ENCODE measurements at places on chromosomes 7 and 10.
A peak's percentile ranks its signal among the peaks of the same experiment; 100 is the strongest.

- no peak for DNase-seq
These were observed 549 bp upstream of the DDX50 start for GRCh38 chr10:68900427-68901104.

GRCh38 chr7:69193061-69193460 is 405.2 kb upstream of the AUTS2 start:
- peak; percentile 25 for DNase-seq

DNA sequence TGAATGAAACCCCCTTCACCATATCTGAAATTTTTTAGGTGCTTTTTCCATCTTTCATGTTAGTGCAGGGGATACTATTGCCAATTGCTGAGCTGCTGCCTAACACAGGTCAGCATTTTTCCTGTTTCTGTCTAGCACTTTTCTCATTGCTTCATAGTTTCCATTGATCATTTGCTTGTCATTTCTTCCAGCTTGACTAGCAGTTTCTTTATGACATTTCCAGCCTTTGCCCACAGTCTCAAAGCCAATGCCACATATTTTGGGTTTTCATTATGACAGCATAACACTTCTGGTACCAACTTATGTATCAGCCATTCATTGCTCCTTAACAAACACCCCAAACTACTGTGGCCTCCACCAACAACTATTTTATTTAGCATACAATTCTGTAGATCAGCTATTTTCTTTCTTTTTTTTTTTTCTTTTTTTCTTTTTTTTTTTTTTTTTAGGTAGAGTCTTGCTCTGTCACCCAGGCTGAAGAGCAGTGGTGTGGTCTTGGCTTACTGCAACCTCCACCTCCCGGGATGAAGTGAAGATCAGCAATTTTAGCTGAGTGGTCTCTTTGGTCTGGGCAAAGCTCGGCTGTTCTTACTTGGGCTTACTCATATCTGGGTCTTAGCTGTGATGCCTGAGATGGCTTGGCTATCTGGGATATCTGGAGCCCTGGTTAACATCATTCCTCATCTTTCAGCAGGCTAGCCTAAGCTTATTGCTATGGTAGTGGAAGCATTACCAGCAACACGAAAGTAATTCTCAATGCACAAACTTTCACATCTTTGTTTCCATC is 102.3 kb downstream of the EPC1 start:
- DNase-seq = no peak

DNA sequence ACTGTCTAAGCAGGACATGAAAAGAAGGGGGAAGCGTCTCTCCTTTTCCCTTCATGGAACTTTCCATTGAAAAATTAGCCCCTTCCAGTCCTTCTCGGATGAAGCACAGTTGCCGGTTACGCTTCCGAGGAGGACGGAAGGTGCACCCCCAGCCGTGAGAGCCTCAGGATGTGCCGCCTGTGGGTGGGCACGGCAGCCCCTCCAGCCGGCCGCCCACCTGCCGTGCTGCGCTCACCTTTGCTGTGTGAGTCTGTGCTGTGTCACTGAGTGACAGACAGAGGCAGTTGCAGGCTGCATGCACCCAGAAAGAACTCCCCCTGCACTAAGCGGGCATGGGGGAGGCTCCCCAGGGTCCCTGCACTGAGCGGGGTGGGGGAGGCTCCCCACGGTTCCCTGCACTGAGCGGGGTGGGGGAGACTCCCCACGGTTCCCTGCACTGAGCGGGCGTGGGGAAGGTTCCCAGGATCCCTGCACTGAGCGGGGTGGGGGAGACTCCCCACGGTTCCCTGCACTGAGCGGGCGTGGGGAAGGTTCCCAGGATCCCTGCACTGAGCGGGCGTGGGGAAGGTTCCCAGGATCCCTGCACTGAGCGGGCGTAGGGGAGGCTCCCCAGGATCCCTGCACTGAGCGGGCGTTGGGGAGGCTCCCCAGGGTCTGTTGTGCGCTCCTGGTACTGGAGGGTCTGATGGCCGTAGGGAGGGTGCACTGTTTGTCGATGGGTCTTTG is 74.2 kb downstream of the DNAJB6 start:
- peak; percentile 54 for DNase-seq

- DNase-seq = peak; percentile 54
These were observed 1.6 kb upstream of the LANCL2 start for GRCh38 chr7:55363386-55364170.

DNA sequence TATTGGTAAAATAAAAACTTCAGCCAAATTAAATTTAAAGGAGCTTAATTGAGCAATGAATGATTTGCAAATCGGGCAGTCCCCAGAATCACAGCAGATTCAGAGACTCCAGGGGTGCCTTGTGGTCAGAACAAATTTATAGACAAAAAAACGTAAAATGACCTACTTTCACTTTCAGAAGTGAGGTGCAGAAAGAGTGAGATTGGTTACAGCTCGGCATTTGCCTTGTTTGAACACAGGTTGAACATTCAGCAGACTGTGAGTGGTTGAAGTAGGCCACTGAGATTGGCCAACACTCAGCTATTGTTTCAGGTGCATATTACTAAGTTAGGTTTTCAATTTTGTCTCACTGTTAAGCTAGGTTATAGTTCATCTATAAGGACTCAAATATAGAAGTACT is 153.4 kb downstream of the BICC1 start:
- DNase-seq = no peak

DNA sequence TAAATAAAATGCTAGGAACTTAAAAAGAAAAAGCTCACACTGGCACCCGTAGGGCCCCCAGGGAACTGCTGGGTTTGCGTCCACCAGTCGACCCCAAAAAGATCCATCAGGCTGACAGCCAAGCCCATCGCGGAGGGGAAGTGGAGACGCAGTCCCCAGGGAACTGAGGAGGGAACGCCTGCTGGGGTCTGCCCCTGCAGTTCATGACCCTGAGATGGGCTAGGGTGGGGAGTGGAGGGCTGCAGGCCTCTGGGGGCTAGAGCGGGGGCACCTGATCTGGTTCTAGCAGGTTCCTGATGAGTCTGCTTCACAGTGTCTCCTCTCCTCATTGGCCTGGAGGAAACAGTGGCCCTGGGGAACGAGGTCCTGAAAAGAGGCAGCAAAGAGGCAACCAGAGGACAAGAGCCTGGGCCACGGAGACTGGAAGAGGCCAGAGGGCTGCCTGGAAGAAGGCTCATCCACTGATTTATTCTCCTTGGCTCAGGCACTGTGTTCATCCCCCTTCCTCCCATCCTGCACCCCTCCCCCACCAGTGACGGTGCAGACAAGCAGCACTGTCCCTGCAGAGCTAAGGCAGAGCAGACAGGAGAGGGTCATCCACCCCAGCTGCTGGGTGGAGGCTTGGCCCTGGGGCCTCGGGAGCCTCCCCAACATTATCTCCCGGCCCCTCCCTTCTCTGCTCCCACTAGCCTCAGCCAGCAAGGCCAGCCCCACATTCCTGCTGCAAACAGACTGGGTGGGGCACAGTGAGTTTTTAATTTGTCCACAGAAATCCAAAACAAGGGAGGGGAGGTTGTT is 24.7 kb upstream of the HSPA12A start:
- DNase-seq = no peak

DNA sequence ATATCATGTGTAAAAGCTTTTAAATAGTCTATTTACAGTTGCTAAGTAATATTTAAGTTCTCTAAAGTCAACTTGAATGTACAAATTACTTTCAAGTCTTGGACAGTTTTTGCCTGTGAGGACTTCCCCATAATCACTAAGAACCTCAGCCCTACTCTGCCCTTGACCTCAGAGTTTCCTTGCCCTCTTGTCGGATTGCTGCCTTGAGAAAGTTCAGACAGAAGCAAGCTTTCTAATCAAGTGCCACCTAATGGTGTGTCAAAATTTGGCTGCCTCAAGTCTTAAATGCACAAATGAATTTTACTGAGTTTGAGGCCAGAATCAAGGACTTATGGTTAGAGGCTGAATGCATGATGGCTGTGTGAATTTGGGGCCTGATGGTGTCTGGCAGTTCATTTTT is 88.3 kb upstream of the KAT6B start:
- DNase-seq = peak; percentile 92

- DNase-seq = no peak
These were observed 38.7 kb downstream of the GLI3 start for GRCh38 chr7:42198296-42198695.

DNA sequence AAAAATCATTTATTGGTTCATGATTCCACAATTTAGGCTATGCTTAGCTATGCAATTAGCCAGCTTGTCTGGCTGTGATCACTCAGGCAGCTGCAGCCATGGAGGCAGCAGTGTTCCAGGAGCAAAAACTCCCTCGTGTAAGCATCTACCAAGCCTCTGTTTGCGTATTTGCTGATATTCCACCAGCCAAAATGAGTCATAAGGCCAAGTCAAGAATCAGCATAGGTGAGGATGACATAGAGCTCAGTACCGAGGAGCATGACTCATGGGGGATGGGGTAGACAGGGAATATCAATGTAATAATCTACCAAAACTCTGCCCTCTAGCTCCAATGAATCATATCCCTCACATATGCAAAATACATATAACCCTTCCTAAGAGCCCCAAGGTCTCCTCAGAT is 63.3 kb downstream of the IMMP2L start:
- no peak for DNase-seq

DNA sequence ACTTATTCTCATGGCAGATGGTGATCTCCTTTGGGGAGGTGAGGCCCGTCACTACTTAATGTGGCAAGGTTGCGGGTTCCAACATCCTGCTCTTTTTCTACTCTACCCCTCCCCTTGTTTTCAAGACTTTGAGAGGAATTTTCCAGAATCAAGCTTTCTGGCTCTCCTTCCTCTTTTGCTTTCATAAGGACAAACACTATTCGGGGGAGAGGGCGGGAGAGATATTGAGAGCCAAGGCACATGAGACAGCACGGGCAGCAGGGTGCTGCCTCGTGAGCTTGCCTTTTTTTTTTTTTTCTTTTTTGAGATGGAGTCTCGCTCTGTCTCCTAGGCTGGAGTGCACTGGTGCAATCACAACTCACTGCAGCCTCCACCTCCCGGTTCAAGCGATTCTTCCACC is 6.9 kb upstream of the PFKFB3 start:
- DNase-seq = no peak

DNA sequence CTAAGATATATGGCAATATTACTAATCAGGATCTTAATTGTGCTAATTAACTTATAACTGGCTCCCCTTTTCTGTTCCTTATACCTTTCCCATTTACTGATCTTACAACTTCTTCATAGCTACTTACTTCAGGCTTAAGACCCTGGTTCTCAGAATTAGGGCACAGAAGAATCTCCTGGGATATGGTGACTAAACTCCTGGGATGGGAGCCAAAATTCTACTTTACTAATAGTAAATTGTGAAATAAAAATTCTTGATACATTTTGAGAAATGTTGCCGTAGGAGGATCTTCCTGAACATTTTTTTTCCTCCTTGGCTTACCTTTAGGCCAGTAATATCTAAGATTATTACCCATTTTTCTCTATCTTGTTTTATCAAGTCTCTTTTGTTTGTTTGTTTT is 309.5 kb downstream of the ATRNL1 start:
- no peak for DNase-seq

GRCh38 chr7:76037310-76037709 is 10.5 kb downstream of the STYXL1 start:
- DNase-seq = no peak

DNA sequence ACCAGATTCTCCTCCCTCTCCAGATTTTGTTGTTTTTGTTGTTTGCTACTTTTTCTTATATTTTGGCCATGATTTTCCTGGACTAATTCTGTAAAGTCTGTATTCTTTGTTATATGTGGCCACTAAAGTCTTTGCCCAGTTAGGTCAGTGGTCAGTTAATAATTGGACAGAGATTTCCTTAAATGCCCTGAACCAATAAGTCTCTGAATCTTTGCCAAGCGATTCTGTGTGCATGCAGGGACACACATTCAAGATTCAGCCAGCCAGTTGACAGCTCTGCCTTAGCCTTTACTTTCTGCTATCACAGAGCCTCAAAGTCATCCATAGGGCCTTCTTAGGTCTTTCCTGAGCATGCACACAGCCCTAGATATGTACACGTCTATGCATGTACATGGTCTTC is 11.0 kb upstream of the COL17A1 start:
- DNase-seq = no peak

- no peak for DNase-seq
These were observed 612.0 kb downstream of the CNTNAP2 start for GRCh38 chr7:146728611-146729010.

GRCh38 chr7:38105874-38106483 is 72.1 kb upstream of the STARD3NL start:
- DNase-seq = peak; percentile 77

DNA sequence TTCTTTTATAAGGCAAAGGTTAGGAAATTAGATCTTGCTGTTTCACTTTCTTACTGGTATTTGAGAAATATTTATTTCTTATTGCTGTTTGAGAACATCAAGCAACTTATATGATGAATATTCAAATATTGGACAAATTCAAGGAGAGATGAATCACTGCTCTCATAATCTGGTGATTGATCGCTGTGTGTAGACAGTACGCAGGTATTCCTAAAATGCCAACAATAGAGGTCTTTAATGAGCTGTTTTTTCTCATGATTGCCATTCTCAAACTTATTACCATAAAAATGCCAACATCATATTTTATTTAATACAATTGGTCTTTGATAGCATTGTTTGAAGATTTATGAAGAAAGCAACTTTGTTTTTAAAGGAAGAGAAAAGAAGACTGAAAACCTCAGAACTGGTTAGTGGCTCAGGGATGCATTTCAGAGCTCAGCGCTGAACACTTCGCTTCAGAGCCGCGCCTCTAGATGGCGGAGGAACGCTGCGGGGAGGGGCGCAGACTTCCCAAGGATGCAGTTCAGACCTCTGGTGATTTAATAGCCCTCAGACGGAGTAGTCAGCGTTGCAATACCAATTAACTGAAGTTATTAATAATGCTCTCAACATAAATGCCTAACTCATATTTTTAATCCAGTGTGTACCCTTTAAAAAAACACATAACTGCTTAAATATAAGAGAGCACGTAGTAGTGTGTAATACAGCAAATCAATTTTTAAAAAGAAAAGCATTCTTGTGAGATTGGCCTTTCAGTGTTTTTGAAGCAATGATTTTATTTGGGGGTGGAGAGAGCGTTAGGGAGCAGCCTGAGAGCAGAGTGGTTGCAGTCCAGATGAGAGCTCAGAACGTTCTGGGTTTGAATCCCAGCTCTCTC is 38.5 kb upstream of the STEAP4 start:
- peak; percentile 46 for DNase-seq

DNA sequence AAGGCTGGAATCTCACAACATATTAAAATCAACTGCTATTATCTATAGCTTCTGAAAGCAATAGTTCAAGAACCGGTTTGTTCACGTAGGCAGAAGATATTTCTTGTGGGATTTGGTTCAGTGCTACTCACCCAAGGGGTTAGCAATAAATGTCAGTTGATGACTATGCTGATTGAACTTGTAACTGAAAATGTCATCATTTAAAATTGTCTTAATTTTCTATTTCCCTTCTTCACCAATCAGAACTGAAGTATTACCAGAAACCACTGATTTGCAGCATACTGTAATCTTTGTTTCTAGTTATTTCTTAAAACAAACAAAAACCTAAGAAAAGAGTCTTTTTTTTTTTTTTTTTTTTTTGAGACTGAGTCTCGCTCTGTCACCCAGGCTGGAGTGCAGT is 46.1 kb downstream of the CPEB3 start:
- DNase-seq = no peak

GRCh38 chr7:85039196-85039923 is 147.5 kb downstream of the SEMA3D start:
- DNase-seq = no peak

GRCh38 chr10:24793648-24794379 is 70.1 kb upstream of the ARHGAP21 start:
- DNase-seq = no peak

GRCh38 chr7:1085910-1086421 is 1.9 kb upstream of the GPER1 start:
- no peak for DNase-seq

Data from NB4 (cell line).